ENCODE measurements at places on chromosomes 3 and 15.

DNA sequence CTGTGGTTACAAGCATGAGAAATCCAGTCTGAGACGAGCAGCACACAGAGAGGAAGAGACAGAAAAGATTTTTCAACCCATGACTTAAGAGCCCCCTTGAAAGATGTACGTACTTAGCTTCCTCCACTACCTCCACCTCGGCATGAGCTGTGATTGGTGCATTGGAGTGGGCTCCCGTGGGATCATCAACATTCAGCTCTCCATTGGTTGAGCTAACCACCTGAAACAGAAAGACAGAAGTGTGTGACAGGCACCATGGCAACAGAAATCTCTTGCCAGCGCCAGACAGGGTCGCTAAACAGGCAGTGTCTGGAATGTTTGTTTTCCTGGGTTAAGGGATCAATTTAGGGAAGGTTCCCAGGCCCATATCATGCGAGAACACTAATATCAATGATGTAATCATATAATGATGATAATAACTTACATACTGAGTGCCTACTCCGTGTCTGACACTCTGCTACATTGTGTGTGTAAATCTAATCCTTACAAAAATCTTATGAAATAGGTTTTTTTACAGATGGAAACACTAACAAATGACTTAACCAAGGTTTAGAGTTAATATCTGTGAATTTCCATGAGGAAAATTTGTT lies 17.5 kb upstream of the PPIB start:
- no peak for DNase-seq

DNA sequence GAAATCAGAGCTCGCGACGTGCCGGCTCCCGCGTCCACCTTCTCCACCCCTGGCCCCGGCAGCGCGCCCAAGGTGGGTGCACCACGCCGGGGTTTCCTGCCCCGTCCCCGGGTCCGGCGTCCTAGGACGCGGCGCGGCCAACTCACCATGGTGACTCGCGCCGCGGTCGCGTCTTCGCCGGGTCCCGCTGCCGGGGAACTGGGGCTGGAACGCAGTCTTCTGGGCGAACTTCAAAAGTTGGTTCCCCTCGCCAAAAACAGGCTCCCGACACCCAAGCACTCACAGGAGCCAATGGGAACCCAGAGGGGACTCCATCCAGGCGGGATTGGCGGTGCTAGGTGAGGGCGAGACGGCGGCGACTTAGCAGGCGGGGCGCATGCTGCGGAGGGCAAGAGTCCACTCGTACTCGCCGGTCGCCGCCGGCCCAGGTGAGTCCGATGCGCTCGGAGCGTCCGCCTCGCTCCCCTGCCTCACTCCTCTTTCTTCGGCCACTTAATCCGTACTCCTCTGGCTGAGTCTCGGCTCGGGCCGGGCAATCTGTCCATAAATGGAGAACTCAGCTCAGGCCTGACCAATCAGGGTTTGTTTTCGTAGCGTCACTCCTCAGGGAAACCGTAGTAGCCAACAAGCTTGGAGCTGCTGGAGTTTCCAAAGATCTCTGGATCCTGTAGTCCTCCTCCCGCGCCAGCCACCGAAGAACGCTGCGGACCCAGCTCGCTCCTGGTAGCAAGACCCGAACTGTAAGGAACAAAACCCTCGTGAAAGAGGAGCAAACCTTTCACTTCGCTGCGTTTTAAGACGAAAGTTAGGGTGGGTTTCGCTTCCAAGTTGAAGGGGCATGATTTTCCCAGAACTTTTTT lies at the start of gene MYO1E:
TSS of gene MYO1E (minus strand) at position 520 of the 860 bp plus-strand sequence. CDS start at position 149, 371 bp downstream.
- peak; percentile 92 for DNase-seq

DNA sequence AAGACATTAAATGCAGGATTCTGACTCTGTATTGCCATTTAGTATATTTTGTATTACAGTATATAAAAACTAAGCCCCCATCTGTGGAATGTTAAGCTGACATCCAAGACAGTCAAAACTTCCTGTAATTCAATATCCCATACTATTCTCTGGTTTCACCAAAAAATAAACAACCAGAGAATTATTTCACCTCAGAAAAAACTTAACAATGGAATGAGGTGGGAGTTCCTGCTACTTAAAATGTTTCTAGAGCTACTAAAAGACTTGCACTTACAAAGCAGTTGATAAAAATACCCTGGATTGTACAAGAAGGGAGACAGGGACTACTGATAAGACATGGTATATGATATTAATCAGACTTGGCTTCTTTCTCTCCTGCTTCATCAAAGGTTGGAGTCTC lies 8.3 kb downstream of the ARL13B start:
- DNase-seq = no peak

GRCh38 chr15:46854564-46854963 lies 862.7 kb upstream of the SEMA6D start:
- DNase-seq = no peak

DNA sequence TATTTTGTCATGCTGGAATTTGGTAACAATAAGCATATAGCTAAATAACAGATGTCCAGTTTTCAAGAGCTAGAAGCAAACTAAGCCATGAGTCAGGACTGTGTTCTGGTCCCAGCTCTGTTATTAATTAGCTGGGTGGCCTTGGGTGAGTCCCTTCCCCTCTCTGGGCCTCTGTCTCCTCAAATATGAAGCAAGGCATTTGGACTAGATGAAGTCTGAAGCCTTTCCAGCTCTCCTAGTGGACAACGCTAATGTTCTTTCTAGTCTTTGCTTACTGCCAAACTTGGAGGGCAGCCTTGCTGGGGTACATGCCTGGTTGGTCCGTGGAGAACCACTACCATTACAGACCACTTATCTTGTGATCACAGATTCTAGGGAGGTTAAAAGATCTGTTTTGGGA lies 127.6 kb downstream of the DUT start:
- DNase-seq = no peak
